ENCODE measurements at places on chromosomes 7 and 10.

DNA sequence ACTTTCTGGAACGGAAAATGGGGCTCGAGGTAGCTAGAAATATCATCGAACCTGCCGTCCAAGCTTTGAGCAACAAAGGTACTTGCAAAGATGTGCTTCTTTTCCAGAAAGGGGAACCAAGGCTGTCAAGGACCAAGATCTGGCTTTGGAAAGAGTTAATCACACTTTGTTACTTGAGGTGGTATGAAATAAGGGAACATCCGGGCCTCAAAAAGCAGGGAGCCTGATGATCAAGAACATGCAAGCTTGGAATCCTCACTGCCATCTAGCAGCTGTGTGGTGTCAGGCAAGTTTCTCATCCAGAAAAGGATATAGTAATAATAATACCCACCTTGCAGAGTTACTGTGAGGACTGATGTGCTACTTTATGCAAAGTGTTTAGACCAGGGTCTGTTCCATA lies 329.5 kb downstream of the GRID1 start:
- DNase-seq = no peak

- no peak for DNase-seq
Observed at GRCh38 chr10:89134963-89135362, 72.2 kb downstream of the CH25H start.

GRCh38 chr7:30899630-30900029 lies 12.0 kb upstream of the AQP1 start:
- DNase-seq = no peak

DNA sequence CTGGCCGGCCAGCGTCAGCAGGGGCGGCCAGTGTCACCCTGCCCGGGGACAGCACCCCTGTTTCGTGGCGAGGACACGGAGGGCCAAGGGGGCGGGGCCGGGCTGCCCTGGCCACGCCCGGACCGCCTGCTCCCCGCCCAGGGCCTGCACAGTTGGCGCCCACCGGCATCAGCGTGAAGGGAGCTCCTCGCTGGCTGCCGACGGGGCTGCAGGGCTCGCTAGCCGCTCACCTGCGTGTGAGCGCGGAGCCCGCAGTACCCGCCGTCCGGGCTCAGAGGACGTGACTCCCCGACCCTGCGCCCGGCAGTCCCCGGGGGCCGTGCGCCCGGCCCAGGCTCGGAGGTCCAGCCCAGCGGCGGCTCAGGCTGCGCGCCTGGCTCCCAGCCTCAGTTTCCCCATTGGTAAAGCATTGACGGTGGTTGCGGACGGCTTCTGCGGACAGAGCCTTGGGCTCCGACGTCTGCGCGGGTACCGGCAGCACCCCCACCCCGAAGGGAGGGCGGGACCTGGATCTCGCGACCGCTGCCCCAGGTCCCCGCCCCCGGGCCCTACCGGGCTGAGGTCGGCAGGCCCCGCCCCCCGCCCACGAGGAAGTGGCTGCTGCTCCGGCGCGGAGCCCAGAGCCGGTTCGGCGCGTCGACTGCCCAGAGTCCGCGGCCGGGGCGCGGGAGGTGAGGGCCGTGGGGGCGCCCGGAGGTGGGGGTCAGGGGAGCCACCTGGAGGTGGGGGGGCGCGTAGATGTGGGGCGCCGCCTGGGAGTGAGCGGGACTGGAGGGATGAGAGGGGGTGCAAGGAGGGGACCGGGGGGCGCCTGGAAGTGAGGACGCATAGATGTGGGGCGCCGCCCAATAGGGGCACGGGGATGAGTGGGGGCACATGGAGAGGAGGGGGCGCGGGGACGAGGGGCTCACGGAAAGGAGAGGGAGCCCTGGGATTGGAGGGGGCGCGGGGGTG lies at the start of gene ARPC1B:
Gene ARPC1B, plus strand, starts transcription at position 620 of the 954 bp plus-strand sequence. CDS start 10,985 bp downstream, outside the sequence.
- peak; percentile 89 for DNase-seq

DNA sequence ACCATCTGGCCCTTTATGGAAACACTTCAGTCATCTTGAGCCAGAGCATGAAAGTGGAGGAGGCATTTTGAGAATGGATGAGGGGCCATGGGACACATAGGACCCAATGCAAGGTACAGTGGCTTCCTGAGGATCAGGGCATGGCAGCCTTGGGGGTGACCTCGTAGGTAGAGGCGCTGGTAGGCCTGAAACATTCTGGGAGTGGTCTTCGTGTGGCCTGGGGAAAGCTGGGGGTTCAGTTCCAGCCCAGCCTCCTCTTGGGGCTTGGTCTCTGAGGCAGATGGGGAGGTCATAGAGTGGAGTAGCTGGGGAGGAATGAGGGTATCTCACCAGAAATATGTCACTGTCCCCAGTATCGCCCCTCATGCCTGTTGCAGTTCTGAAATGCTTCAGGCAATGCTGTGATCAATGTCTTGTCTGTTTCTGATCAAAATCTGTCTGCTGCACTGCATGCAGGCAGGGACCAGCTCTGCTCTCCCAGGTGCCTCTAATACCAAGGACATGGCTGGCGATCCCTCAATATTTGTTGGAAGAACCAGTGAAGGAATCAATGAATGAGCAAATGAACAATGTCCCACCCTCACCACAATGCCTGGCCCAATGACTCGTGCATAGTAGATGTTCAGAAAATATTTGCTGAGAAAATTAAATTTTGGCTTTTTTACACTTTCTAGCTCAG lies 90.9 kb downstream of the CHST15 start:
- no peak for DNase-seq

DNA sequence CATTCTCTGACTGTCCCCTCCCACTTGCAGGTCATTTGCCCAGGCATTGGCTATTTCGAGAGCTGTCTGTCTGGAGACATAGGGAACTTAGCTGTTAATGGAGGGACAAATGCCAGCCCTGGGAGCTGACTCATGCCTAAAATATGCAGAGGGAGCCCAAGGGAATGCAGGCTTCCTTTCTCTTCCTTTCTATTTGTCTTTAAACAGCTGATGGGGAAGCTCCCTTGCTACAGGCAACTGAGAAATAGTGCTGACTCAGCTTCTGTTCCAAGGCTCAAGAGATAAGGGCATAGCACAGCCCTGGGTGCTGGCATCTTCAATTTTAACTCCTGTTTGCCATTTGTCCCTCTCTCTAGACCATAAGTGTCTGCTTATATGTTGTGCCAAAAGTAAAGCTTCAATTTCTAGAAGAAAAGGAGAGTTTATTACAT lies 82.7 kb upstream of the C1GALT1 start:
- DNase-seq = no peak

- no peak for DNase-seq
Observed at GRCh38 chr10:64271508-64271907, 750.3 kb downstream of the REEP3 start.

GRCh38 chr7:142886866-142887265 lies 1.3 kb upstream of the TRPV6 start:
- no peak for DNase-seq

DNA sequence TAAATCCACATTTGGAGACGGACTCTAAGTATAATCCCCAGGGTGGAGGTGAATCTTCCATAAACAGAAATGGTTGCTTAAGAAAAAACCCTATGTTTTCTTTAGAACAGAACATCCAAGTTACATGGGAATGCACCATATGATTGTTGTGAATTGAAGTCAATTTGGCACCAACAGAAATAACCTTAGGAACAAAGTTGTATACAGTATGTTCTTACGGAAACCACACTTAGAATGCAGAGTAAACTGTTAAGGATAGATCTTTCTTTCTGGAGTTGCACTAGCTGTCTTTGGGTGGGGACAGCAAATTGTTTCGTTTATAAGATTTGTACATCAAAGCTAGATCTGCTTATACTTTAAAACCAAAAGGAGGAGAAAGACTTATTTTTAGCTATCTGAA lies 316.4 kb downstream of the PTEN start:
- no peak for DNase-seq

DNA sequence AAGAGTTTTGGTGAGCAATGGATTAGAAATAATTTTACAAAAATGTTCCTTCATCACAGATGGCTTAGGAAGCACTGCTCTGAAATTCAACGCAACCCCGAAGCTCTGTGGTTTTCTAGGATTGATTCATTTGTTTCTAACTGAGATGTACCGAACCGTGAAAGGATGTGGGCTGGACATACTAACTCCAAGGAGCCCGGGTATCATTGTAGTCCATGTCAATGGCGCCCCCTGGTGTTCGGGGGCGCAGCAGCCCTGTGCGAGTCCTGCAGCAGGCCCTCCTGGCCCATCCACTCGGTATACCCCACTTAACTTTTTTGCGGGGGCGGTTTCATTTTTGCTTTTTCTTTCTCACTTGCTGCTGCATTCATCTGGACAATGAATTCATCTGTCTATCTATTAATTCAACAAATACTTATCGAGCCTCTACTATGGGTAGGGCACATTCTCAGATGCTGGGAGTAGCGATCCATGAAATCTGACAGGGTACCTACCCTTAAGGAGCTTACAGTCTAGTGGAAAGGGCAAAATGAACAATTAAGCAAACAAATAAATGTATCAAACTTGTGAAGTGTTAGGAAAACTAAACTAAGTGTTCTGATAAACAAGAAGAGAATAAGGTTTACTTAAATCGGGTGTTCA lies 25.2 kb upstream of the ITPRID1 start:
- peak; percentile 73 for DNase-seq

GRCh38 chr10:94279835-94280709 lies 82.7 kb downstream of the NOC3L start:
- no peak for DNase-seq

DNA sequence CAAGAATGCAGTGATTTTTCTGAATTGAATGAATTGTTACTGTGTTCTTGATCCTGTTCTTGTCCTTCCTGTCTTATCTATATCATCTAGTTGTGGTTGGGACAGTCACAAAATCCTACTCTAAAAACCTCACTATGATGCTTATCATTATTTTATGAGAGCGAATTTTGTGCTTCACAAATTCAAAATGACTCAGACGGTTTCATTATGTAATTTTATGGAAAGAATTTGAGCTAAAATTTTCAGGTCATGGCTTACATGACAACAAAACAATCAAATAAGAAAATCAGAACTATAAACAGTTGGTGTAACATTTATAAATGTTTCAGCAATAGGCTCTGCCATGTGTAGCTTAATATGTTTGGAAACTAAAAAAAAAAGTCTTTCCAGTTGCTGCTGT lies 6.9 kb downstream of the PRKAR2B start:
- DNase-seq = no peak

DNA sequence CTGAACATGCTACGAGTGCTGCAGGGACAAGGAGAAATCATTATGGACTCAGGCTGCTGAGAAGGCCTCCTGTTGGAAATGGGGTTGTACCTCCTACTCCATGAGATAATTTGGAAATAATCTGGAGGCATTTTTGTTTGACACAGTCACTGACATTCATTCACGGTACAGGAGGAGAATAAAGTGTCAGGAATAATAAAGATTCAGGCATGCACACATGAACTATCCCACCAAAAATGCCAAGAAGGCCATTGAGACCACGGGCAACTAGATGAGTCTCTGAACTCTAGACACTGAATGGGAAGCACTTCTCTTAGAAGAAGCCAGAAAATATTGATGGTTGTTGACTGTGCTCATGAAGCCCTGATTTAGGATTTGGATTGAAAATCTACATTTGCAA lies 220.9 kb upstream of the HABP2 start:
- DNase-seq = no peak

DNA sequence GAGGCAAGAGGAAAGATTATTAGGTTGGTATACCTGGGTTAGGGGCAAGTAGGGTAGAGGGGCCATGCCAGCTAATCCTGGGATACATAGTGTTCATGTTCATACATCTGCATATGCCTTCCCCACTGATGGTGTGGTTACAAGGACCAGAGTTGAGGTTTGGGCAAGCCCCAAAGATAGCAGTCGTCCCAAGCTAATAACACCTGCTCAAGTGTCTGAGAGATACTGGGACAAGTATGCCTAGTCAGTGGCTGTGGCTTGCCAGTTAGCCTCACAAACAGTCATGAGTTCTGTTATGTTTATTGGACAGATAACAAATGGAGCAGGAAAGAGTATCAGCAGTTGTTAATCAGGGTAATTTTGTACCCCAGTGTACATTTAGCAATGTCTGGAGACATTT lies 139.6 kb downstream of the ADAM22 start:
- DNase-seq = no peak

GRCh38 chr10:74099836-74100235 lies 50.8 kb downstream of the AP3M1 start:
- DNase-seq = no peak

DNA sequence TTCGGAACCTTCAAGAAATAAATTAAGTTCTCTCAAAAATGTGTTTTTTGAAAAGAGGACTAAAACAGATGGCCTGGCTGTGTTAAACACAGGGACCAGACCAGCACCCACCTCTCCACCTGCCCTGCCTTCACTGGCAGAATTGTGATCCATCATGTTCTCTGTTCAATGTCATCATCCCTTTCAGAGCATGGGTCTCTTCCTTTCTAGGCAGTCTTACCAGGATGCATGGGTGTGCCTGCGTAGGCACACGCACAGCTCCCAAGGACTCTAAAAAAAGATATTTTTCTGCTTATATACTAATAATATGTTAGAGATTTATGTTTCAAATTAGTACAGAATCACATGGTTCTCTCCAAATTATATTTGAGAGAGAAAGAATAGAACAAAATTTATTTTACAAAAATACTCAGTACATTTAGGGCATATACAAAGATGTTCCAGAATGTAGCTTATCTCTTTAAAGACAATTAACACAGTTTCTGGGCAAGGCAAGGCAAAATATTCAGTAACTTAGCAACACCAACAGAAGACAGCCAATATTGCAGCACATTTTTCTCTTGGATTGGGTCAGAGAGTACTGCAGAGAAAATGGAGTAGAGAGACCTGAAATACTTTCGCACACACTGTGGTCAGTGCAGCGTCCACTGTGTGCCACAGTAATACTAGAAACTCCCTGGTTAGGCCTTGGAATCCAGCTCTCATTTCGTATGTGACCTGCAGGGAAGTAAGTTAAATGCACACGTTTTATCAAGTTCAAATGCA lies 52.8 kb downstream of the EGFR start:
- no peak for DNase-seq

- no peak for DNase-seq
Observed at GRCh38 chr10:93614101-93614825, 1.9 kb downstream of the PDE6C start.

DNA sequence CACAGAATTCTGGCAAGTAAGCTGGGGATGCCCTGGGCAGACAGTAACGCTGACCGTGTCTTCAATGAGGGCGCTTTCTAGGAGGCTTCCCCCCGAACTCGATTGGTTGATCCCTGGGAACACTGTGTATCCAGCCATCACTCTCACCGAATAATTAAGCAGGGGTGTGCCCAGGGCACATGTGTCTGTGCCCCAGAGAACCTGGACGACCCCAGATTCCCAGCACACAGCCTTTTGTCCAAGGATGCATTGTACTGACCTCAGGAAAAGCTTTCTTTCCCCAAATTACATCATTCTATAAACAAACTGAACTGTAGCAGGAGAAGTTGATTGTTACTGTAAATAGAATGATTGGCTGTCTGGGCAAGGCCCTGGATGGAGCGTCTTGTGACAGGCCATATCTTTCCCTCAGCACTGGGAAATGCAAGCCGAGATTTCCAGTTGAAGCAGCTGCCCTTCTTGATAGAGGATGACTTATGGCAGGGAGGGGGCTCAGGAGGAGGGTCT lies 6.6 kb upstream of the DEPP1 start:
- DNase-seq = no peak

DNA sequence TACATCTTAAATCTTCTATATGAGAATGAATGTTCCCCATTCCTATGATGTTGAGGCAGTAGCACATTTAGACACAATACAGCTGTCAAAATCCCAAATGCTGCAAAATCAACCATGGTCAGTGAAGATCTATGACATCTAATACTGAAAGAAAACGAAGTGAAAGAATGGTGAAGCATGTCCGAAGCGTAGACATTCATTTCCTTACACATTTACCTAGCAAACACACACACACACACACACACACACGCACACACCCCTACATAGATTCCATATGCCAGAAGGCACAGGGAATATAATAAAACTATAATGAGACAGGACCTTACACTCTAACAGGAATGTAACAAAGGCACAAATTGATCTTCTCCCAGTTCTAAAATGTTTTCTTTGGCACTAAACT lies 32.5 kb downstream of the CCDC6 start:
- peak; percentile 48 for DNase-seq

Measured in GM06990 (cell line).